ENCODE measurements at places on chromosomes 4 and X.

GRCh38 chr4:181488926-181489325 lies 754.3 kb upstream of the TENM3 start:
- no peak for DNase-seq

DNA sequence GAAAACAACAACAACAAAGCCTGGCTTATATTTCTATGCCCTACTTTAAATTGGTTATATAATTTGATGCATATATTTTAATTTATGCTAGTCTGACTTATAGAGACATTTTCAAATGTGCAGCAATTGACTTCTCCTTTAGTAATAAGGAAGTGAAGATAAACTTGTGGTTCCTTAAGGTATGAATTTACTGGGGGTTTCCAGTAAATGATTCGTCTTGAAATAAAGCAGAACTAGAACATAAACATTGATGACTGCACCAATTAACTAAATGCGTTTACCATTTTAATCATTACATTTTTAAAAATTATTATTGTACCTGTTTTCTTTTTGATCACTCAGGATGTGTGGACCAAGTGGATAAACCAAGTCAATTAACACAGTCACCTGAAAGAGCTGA lies 99.6 kb upstream of the CCSER1 start:
- DNase-seq: no peak

GRCh38 chr4:142129931-142130330 lies 493.5 kb downstream of the IL15 start:
- no peak for DNase-seq

DNA sequence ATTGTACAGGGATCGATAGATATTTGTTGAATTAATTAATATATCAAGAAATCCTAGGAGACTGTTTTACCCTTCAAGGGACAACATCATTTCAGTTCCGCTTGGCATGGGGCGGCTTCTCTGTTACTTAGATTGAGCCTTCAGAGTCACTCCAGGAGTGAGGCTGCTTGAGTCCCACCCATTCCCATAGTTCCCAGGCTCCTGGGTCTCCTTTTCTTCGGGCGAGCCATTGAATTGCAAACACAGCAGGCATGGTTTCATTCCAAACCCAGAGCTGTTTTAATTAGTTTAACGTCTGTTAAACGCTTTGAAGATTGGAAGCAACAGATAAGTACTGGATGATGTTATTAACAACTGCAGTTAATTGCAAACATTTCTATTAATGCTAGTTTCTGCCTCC lies 571 bp upstream of the EDA start:
- DNase-seq: no peak

- DNase-seq: no peak
These were observed 87.4 kb downstream of the CCDC160 start for GRCh38 chrX:134324359-134324758.

- DNase-seq: no peak
These were observed 9.6 kb upstream of the EXOSC9 start for GRCh38 chr4:121791481-121791880.

DNA sequence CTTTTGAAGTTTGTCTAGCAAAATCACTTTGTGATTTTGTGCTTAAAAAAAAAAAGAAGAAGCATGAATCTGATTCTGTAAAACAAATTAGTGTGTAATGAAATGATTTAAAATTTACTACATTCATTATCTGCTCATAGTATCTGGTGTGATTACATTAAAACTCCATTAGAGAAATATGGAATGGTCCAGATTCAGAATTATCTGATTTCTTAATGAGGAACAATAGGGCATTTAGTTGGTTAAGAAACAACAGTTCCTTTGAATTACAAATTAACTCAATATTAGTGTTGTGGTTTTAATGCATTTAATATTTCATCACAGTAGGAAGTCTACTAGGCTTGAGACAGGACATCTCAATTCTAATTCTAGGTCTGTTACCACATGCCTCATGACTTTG lies 57.9 kb upstream of the PDHA1 start:
- DNase-seq: no peak

DNA sequence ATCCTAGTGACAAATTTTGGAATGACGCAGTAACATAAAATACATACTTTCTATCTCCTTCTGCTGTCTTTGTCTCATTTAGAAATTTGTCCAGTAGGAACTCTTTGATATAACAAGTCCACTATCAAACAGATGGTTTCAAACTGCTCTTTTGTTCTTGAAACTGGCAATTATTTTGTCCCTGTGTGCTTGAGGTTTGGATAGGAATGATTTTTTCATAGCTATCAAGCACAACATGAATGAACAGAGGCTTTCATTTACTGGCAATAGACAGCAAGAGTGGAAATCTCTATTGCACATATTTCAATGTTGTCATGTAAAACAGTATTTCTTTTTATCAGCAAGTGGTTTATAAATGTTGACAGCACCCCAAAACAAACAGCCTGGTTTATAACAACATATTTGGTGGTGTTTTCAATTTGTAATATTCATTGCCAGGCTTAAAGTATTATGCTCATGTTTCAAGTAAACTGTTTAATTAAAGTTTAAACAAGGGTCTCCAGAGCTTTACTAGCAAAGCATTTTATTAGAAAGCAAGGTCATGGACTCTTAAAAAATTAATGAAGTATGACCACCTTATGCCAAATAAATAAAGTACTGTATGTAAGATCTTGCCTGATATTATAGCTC lies 60.0 kb downstream of the TIGD2 start:
- DNase-seq: no peak

- DNase-seq: no peak
These were observed 466.9 kb downstream of the FSTL5 start for GRCh38 chr4:161696944-161697343.

GRCh38 chr4:79977131-79977840 lies 95.7 kb downstream of the ANTXR2 start:
- no peak for DNase-seq

- DNase-seq: no peak
These were observed 14.4 kb upstream of the CCNG2 start for GRCh38 chr4:77142646-77143028.

DNA sequence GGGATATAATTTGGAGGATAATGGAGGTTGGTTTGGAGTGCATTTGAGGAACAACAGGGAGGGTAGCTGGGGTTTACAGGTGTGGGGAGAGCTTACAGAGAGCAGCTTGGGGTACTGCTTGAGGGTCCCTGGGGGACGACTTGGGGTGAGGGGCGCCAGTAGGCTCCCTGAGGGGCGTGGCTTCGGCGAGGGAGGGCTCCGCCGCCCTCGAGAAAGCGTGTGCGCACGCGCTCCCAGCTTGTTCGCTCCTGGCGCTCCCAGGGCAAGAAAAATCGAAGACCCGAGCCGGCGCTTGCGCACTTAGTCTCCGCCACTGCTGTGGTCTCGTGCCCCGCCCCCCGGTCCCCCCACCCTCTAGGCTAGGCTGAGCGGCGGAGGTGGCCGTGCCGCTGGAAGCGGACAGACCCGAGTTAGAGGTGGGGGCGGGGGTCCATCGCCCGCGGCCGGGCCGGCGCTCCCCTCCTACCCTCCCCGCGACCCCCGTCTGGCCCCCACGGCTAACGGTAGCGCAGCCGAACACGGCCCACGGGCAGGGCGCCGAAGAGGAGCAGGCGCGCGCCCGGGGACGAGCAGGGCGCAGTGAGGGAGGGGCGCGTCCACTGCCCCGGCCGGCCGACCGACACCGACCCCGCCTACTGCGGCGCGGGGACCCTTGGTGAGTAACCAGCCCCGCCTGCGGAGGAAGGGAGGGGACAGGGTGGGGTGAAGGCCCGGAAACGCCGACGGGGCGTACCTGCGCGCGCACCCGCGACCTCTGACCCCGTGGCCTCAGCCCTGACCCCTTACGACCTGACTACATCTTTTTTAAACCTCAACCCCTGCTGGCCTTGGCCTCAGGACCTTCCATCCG lies 5.4 kb upstream of the CCDC120 start:
- DNase-seq: peak; percentile 81

DNA sequence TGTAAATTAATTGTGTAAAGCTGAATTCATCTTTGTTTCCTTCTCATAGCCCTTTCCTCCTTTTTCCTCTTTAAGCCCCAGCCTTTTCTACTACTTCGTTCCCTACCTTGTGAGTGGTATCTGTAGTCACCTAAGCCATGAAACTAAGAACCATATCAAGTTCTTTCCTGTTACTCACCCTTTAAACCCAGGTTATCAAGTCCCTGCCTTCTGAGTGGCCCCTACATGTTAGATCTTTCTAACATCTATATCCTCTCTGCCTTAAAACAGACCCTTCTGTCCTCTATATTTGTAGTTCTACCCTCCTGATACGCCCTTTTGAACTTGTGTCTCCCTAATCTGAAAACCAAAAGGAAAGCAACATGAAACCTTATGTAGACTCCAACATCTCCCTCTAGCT lies 7.2 kb downstream of the AP1AR start:
- DNase-seq: no peak

DNA sequence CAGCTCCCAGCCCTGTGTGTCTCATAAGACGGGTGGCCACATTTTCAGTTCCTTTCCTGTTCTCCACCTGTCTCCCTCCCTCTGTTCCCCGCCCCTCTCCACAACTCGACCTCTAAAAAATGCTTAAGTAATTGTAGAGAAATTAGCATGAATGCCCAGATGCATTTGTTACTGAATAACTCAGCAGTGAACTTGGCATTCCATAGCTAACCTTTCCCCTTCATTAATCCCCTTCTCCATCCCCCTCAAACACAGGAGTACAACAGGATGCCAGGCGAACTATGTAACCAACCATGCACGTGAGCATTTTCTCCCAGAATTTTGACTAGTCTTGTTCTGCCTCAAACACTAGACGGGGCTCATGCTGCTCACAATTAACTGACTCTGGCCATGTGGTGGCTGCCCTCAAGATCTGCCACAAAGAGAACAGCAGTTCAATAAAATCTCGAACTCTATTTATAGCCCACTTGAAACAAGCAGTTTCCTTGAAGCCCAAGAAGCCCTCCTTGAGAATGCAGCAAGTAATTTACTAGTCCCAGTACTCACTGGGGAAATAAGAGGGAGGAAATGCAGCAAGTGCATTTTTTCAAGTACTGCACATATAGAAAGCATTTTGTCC lies 351.2 kb downstream of the ARHGAP24 start:
- DNase-seq: peak; percentile 6

GRCh38 chr4:152885185-152885584 lies 50.9 kb upstream of the FHDC1 start:
- DNase-seq: no peak

GRCh38 chr4:20496068-20496467 lies 204.2 kb upstream of the PACRGL start:
- DNase-seq: no peak

DNA sequence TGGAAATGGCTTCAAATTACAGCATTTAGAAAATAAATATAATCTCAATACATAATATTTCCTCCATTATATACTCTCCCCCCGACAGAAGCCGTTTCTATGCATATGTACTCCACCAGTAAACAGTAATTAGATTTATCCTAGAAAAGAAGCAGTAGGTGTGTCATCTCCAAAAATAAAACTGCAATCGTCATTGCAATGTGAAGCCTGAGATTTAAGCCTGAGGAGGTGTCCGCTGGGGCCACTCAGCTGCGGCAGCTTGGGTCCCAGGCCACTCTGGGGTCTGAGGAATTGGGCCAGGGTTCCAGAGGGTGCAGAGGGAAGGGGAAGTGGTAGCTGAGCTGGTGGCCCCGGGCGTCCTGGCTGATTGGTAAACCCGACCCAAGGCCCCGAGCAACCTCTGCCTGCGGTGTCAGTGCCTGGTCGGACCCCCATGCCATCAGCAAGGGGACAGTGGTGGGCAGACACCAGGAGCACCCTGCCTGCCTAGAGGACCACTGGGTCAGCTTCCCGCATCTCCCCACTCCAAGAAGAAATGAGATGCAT lies 7.8 kb upstream of the MXD4 start:
- no peak for DNase-seq

- DNase-seq: no peak
These were observed 170.8 kb upstream of the RAI2 start for GRCh38 chrX:18031726-18032375.

DNA sequence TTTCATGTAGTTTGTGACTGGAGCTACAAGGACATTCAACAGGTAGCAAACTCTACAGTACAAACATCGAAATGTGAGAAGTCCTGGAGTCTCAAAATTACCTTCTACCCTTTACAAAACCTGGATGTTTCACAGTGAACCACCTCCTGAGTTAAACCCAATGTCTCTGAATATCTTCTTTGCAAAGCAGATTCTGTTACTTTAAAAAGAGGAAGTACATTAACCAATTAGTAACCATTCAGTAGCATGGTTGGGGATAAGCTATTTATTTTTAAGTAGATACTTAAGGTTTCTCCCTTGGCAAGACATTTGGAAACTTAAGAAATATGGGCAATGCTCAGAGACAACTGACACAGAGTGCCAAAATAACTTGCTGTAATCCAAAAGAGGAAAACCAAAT lies 371.9 kb upstream of the NWD2 start:
- DNase-seq: no peak

DNA sequence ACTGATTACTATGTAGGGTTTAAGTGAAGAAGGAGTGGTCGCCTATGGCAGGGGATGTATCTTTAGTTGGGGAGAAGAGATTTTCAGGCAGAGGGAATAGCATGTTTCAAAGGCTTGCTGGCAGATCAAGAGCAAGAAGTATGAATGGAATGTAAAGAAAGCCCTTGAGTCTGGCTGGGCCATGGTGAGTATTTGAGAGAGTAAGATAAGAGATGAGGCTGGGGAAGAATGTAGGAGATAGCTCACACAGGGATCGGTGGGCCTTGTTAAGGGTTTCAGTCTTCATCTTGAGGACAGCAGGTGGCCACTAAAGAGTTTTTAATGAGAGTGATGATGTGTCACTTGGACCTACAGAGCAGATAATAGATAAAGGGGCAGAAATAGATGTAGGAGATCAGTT lies 319.1 kb upstream of the RPS6KA3 start:
- DNase-seq: no peak

- DNase-seq: no peak
These were observed 566 bp upstream of the LIMCH1 start for GRCh38 chr4:41537292-41537890.

DNA sequence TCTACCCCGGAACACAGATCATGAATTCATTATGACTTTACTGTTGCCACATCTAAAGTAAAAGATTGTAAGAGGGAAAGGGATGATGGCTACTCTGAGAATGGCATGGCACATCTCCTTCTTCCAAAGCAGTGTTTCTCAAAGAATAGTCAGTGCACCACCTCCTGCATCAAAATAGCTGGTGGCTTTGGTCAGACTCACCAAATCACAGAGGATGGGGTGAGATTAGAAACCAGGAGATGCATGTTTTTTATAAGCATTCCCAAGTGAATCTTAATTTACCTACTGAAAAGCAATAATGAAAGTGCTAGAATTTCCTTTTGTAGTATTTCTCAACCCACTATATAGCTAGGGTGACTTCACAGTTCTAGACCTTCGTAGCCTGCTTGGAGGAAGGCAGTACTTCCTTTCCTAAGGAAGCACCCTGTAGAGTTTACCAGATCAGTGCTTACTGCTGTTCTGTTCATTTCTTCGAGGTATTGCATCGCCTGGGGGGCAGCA lies 340.8 kb upstream of the KLF3 start:
- no peak for DNase-seq

- no peak for DNase-seq
These were observed 111.9 kb upstream of the GALNT7 start for GRCh38 chr4:173056710-173057109.

DNA sequence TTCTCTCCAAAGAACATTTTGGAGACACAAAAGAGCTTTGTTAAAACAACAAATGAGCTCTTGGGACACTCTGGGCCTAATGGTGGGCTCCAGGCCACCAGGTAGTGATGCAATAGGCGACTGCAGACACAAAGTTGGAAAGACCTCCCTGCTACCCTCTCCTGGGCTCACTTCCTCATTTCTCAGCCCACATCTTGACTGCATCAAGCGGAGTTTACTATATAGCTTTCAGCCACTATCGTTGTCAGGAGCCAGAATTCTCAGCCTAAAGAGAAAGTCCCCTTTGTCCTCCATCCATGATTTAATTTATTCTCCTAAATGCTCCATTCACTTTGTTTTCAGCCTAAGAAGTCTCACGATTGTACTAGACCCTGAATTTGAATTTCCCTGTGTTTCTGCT lies 114.9 kb downstream of the EFHC2 start:
- no peak for DNase-seq

All from NCI-H345 (cell line).